Ovary (tissue), 10 donors: ENCODE measurements at places on chromosomes 12 and 14. TPM values are rescaled to one million over a fixed set of nuclear protein-coding genes. Genes with fewer than 3 reads are reported as not detected.

The KRT85 gene
- polyA plus RNA-seq = not detected

The MYF5 gene
- polyA plus RNA-seq = not detected

The REM2 gene
- 0.40 TPM for polyA plus RNA-seq

The HIGD1C gene
- not detected for polyA plus RNA-seq

The GNS gene
- polyA plus RNA-seq = 278 TPM

The AQP2 gene
- 3.7 TPM for polyA plus RNA-seq

- no peaks in the 10 kb centered on the region for H3K36me3 ChIP-seq
- peaks cover 3% of the 10 kb centered on the region for H3K4me1 ChIP-seq
- DNase-seq = no peak
- no peak overlapping the region for H3K4me3 ChIP-seq
- H3K27me3 ChIP-seq = no peaks in the 10 kb centered on the region
Measured at GRCh38 chr12:3173008-3173553, 95.9 kb downstream of the TSPAN9 start.

GRCh38 chr14:22613106-22613695 is 15.1 kb downstream of the ABHD4 start:
- no peak overlapping the region for H3K4me3 ChIP-seq
- H3K36me3 ChIP-seq = no peaks in the 10 kb centered on the region
- H3K27me3 ChIP-seq = no peaks in the 10 kb centered on the region

- no peak overlapping the region for H3K4me3 ChIP-seq
- H3K27me3 ChIP-seq = no peaks in the 10 kb centered on the region
- no peaks in the 10 kb centered on the region for H3K4me1 ChIP-seq
- H3K27ac ChIP-seq = no peak overlapping the region
Measured at GRCh38 chr12:119354172-119354571, 19.6 kb downstream of the CCDC60 start.

DNA sequence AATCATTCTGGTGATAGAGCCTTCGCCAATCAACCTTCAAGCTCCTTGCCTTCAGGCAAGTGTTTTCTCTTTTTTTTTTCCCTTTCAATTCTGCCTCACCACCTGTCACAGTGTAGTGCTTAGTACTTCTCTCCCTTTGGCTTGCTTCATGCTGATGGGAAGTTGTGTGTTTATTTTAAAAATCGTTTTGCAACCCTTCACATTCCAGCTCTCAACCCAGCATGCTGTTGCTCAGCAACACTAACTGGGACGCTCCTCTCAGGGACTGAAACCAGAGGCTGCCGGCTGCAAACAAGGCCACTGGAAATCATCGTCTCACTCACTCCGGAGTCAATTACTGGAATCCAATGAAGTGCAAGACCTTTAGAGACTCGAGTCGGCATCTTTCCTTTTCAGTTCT is 342.7 kb downstream of the PRKD1 start:
- H3K27me3 ChIP-seq = no peaks in the 10 kb centered on the region
- H3K4me3 ChIP-seq = no peak overlapping the region
- DNase-seq = peak; percentile 62

- H3K27me3 ChIP-seq = no peaks in the 10 kb centered on the region
- no peaks in the 10 kb centered on the region for H3K4me1 ChIP-seq
- no peak overlapping the region for H3K27ac ChIP-seq
- no peaks in the 10 kb centered on the region for H3K36me3 ChIP-seq
- DNase-seq = peak; percentile 27
Measured at GRCh38 chr12:57983146-57983857, 41.9 kb downstream of the ATP23 start.

- no peaks in the 10 kb centered on the region for H3K27me3 ChIP-seq
- H3K4me3 ChIP-seq = no peak overlapping the region
- no peak for DNase-seq
- no peak overlapping the region for H3K27ac ChIP-seq
Measured at GRCh38 chr14:98512501-98513251, 759.3 kb downstream of the BCL11B start.

DNA sequence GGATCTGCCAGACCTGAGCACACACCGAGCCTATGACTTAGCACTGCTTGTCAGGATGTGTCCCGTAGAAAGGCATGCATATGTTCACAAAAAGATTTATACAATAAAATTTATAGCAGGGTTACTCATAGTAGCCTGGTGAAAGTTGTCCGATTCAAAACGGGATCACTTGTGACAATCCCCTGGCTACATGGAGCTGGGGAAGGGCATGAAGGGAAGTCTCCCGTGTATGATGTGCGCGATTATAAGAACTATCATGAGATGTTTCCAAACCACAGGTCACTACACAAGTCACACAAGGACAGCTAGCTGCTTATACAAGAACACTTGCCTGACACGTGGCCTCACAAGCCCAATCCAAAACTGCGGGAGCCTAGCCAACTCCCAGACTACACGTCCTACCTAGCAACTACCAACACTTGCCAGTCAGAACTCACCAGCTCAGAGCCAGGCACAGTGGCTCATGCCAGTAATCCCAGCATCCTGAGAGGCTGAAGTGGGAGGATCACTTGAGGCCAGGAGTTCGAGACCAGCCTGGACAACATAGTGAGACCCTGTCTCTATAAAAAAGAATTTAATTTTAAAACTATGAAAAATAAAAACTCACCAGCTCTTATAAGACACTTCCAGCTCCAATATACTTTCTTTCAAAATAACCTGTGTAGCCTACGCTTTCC is 7.5 kb upstream of the CDCA4 start:
- H3K4me3 ChIP-seq = no peak overlapping the region
- H3K4me1 ChIP-seq = no peaks in the 10 kb centered on the region
- no peaks in the 10 kb centered on the region for H3K36me3 ChIP-seq
- no peaks in the 10 kb centered on the region for H3K27me3 ChIP-seq
- DNase-seq = no peak

DNA sequence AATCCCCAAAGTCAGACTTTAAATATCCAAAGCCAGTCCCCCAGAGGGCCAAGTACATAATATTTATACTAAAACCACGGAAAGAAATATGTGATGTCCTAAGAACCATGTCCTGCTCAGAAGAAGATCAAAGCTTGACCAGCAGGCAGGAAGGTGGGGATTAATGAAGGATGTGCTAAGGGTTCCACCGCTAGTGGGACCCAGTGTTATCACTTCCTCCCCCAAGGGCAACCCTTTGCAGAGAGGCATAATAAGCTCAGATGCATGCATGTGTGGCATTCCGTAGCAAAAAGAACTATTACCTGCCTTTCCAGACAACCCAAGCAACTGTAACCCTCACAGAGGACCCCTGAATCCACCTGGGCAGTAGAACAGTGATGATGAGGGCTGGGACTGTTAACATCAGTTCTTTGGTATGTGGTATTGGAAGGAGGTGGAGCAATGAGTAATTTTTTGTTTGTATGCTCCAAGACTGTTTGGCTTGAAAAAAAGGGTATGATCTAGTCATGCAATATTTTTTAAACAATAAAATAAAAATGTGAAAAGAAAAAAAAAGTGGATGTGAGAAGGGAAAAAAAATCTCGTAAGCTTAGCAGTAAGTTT is 71.7 kb upstream of the ETV6 start:
- no peak for DNase-seq
- H3K36me3 ChIP-seq = no peaks in the 10 kb centered on the region
- no peaks in the 10 kb centered on the region for H3K27me3 ChIP-seq
- no peak overlapping the region for H3K4me3 ChIP-seq
- peaks cover 3% of the 10 kb centered on the region for H3K4me1 ChIP-seq

- no peaks in the 10 kb centered on the region for H3K36me3 ChIP-seq
- H3K4me1 ChIP-seq = peaks cover 7% of the 10 kb centered on the region
- DNase-seq = no peak
- H3K27me3 ChIP-seq = no peaks in the 10 kb centered on the region
- H3K27ac ChIP-seq = no peak overlapping the region
- no peak overlapping the region for H3K4me3 ChIP-seq
Measured at GRCh38 chr12:124449623-124450375, 117.6 kb downstream of the NCOR2 start.

- no peak overlapping the region for H3K4me3 ChIP-seq
- H3K27ac ChIP-seq = no peak overlapping the region
- no peak for DNase-seq
- peaks cover 13% of the 10 kb centered on the region for H3K4me1 ChIP-seq
- H3K27me3 ChIP-seq = no peaks in the 10 kb centered on the region
Measured at GRCh38 chr12:24134092-24134491, 184.6 kb upstream of the SOX5 start.

DNA sequence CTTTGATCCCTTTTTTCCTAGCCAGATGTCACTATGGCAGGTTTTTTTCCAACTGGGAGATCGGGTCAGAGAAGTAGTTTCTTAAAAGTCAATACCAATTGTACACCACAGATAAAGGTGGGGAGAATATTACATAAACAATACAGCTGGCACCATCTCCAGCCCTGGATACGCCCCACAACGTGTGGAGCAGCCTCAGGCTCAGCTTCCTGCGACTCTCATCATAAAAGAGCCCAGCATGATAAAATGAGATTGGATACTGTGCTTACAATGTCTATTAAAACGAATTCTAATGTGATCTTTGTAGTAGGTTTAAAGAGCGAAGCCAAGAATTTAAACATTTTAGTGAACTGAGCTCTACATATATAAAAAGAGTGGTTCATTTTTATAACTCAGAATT is 21.5 kb downstream of the EFCAB11 start:
- H3K27me3 ChIP-seq = no peaks in the 10 kb centered on the region
- no peaks in the 10 kb centered on the region for H3K4me1 ChIP-seq
- no peak for DNase-seq
- H3K36me3 ChIP-seq = no peaks in the 10 kb centered on the region
- H3K27ac ChIP-seq = no peak overlapping the region

DNA sequence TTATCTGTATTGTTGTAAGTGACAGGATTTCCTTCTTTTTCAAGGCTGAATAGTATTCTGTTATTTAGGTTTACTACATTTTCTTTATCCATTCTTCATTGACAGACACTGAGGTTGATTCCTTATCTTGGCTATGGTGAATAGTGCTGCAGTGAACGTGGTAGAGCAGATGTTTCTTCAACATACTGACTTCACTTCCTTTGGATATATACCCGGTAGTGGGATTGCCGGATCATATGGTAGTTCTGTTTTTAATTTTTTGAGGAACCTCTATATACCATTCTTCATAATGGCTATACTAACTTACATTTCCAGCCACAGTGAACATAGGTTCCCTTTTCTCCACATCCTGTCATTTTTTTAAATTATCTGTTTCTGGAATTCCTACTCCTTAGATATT is 21.8 kb downstream of the DERA start:
- no peaks in the 10 kb centered on the region for H3K36me3 ChIP-seq
- no peaks in the 10 kb centered on the region for H3K27me3 ChIP-seq
- H3K27ac ChIP-seq = no peak overlapping the region
- H3K4me1 ChIP-seq = no peaks in the 10 kb centered on the region
- H3K4me3 ChIP-seq = no peak overlapping the region

DNA sequence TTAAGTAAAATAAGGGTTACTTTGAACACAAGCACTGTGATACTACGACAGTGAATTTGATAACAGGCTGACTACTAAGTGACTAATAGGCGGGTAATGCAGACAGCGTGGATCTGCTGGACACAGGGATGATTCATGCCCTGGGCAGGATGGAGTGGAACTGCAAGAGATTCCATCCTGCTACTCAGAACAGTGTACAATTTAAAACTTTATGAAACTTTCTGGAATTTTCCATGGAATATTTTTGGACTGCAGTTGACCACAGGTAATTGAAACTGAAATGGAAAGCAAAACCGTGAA is 46.0 kb downstream of the YEATS4 start:
- no peak overlapping the region for H3K27ac ChIP-seq
- H3K4me1 ChIP-seq = no peaks in the 10 kb centered on the region
- no peaks in the 10 kb centered on the region for H3K27me3 ChIP-seq

GRCh38 chr12:25384038-25384892 is 133.5 kb upstream of the KRAS start:
- H3K36me3 ChIP-seq = no peaks in the 10 kb centered on the region
- H3K4me1 ChIP-seq = peaks cover 1% of the 10 kb centered on the region
- peak overlapping the region; percentile 83 for H3K4me3 ChIP-seq
- H3K27ac ChIP-seq = peak overlapping the region; percentile 100

GRCh38 chr12:88298761-88299242 is 156.7 kb downstream of the TMTC3 start:
- no peak overlapping the region for H3K27ac ChIP-seq
- no peak for DNase-seq
- no peaks in the 10 kb centered on the region for H3K36me3 ChIP-seq
- H3K4me1 ChIP-seq = no peaks in the 10 kb centered on the region

DNA sequence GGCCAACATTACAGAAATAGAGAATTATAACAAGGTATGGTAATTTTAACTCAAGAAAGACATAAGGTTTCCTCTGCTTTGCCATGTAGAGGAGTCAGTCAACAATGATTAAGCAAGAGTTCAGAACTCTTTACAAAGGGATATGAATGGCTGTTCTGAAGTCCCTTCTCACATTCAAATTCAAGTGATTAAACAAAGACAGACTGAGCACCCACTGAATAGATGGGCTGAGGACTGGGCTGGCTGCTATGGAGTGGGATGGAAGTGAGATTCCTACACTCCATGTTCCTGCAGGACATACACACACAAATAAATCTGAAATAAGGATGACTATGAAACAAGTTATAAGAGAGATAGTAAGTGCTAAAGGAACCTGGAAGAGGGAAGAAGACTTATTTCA is 199.0 kb upstream of the GRIP1 start:
- no peaks in the 10 kb centered on the region for H3K27me3 ChIP-seq
- H3K27ac ChIP-seq = no peak overlapping the region
- H3K36me3 ChIP-seq = no peaks in the 10 kb centered on the region
- H3K4me3 ChIP-seq = no peak overlapping the region
- H3K4me1 ChIP-seq = no peaks in the 10 kb centered on the region

DNA sequence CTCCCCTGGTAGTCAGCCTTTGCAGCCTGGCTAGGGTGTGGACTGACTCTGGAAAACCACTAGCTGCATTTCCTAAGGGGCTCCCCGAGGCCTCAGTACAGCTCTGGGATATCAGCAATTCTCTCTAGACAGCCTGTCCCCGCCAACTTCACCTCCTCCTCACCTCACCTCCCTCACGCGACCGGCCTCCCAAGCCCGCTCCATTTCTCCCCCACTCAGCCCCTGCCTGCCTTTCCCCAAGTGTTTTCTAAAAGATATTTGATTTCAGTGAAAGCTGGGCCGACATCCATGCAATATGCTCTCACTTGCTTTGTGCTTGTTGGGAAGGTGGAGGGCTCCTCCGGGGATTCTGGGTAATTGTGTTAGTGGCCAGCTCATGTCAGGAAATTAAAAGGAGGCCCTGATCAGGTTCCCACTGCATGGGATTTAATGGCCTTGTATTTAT is 91.8 kb downstream of the ESRRB start:
- DNase-seq = no peak
- no peak overlapping the region for H3K4me3 ChIP-seq
- H3K27me3 ChIP-seq = no peaks in the 10 kb centered on the region
- no peaks in the 10 kb centered on the region for H3K4me1 ChIP-seq
- no peak overlapping the region for H3K27ac ChIP-seq
- no peaks in the 10 kb centered on the region for H3K36me3 ChIP-seq

GRCh38 chr14:60021619-60022018 is 70.1 kb upstream of the PCNX4 start:
- no peak for DNase-seq
- H3K27ac ChIP-seq = no peak overlapping the region
- no peak overlapping the region for H3K4me3 ChIP-seq
- no peaks in the 10 kb centered on the region for H3K27me3 ChIP-seq
- H3K36me3 ChIP-seq = no peaks in the 10 kb centered on the region

- no peak for DNase-seq
- no peaks in the 10 kb centered on the region for H3K27me3 ChIP-seq
- H3K36me3 ChIP-seq = no peaks in the 10 kb centered on the region
- H3K4me1 ChIP-seq = no peaks in the 10 kb centered on the region
- H3K4me3 ChIP-seq = no peak overlapping the region
- no peak overlapping the region for H3K27ac ChIP-seq
Measured at GRCh38 chr14:81062816-81063215, 107.4 kb downstream of the TSHR start.
